ENCODE measurements at places on chromosomes 12 and 14.
A peak's percentile ranks its signal among the peaks of the same experiment; 100 is the strongest.

DNA sequence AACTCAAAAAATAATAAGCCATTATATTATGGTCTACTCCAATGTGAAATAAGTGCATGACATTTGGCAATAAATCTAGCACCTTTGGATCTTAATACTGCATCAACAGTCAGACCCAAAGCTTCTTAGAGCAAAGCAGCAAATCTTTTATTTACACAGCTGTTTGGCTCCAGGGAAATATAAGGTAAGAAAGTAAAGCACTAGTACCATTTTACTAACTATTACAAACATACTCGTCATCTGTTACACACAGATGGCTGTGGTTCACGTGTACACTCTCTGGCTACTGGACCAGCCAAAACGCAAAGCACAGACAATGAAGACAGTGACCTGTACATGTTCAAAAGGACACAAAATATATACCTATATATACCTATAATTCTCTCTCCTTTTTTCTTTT is 2.8 kb downstream of the FGD6 start:
- DNase-seq, result no peak

GRCh38 chr14:97074456-97074855 is 277.3 kb downstream of the VRK1 start:
- DNase-seq, result no peak

- DNase-seq, result no peak
These were observed 180.5 kb upstream of the SFSWAP start for GRCh38 chr12:131530422-131530821.

- no peak for DNase-seq
These were observed 12.0 kb upstream of the PCNX4 start for GRCh38 chr14:60079723-60080122.

DNA sequence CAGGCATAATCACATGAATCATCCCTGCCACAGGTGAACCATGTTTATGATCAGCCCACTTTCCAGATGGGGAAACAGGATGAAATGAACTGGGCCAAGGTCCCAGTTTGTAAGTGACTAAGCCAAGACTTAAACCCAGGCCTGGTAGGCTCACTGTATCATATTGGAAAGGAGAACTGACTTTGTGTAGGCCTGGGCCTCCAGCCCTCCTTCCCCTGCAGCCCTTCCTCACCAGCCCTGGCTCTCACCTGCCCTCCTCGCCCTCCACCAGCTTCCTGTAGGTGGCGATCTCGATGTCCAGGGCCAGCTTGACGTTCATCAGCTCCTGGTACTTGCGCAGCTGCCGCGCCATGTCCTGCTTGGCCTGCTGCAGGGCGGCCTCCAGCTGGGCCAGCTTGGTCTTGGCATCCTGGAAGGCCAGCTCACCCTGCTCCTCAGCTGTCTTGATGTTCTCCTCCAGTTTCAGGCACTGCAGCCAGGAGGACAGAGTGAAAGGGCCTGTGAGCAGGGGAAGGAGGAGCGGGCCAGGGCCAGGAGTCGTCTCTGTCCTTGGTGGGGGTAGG is 19.8 kb downstream of the KRT80 start:
- DNase-seq, result no peak

DNA sequence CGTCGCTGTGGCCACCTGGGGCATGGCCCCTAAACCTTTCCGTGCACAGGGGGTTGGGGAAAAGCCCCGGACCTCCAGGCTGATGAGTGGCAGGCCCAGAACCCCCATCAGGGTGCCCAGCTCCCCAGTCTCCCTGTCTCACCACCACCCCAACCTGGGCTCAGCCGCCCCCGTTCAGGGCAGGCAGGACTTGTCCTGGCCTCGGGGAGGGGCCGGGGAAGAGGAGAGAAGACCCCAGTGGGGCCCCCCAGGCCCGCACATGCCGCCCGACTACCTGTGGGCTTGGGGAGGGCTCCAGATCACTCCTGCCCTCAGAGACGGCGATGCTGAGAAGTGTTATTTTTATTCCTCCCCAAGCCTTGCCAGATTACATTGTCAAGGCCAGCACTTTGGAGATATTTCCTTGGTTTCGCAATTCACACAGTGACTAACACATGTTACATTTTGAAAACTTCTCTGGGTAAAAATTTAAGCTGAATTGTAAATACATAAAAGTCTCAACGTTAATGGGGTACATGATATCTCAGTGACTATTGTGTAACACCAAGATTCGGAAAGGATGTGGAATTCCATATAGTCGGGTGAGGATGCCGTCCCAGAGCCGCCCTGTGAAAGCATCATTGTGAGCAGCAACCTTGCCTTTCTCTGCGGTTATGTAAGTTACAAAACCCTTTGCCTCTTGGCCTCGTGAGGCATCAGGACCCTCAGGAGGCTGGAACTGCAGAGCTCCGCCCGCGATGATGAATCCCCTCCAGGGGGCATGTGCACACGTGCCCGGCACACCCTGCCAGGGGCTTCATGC is 85.6 kb upstream of the DIO3 start:
- DNase-seq, result peak; percentile 20
